H9 (cell line): ENCODE measurements at places on chromosomes 1 and 21. TPM values are rescaled to one million over a fixed set of nuclear protein-coding genes. Genes with fewer than 3 reads are reported as not detected.

DNA sequence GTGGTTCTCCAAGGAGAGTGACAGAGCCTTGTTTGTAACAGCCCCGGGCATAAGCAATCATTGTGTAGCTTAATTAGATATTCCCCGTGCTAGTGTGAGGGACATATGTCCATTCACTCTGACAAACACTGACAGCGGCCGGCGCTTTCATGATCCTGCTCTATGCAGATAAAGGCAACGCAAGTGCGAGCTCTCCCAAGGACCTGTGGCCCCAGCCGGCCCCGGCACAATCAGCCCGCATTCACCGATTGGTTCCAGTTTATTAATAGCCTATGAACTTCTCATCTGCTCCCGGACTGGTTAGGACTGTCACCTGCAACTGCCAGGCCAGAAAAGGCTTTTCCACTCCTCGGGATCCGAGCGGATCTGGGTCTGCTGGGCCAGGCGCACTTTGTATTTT is 18.0 kb upstream of the OLIG1 start:
- H3K27me3 ChIP-seq = no peaks in the 10 kb centered on the region; the same call in 1 of the 2 replicates
- no peaks in the 10 kb centered on the region for H3K36me3 ChIP-seq

DNA sequence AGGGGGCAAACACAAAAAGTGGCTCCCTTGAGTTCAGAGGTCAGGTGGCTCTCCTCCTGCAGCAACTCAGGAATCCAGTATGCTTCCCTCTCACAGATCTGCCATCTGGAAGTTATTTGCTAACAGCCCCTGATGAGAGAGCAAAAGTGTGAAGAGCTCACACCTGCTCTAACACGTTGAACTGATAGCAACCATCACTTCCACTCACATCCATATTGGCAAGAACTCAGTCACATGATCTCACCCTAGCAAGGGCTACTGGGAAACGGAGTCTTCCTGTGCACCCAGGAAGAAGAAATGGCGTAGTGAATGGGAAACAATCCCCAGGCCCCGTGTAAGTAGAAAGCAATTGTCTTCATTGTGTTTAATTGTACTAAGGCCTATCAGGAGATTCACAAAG is 20.7 kb upstream of the SLC45A1 start:
- no peak for DNase-seq
- no peaks in the 10 kb centered on the region for H3K36me3 ChIP-seq
- H3K27me3 ChIP-seq = no peaks in the 10 kb centered on the region
- H3K4me1 ChIP-seq = no peaks in the 10 kb centered on the region
- no peak overlapping the region for H3K4me3 ChIP-seq
- H3K27ac ChIP-seq = no peak overlapping the region

DNA sequence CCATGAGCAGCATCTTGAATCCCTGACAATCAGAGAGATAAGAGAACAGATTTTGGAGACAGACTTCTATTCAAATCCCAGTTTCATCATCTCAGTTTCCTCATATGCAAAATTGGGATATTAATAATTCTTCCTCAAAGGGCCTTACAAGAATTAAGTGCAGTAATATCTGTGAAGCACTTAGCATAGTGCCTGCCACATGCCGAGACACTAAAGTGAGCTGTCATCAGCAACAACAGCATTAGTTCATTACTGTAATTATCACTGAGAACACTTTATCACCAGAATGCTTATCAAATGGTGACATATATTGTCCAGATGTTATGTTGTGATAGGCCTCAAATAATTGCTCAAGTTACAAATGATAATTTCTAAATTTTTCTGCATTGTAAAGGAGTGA is 922 bp upstream of the FCRLB start:
- no peak overlapping the region for H3K4me3 ChIP-seq
- no peaks in the 10 kb centered on the region for H3K36me3 ChIP-seq
- H3K27ac ChIP-seq = no peak overlapping the region
- H3K27me3 ChIP-seq = peaks cover 7% of the 10 kb centered on the region; the same call in 1 of the 2 replicates

GRCh38 chr21:44948426-44949120 is 8.7 kb downstream of the SLX9 start:
- H3K36me3 ChIP-seq = peaks cover 37% of the 10 kb centered on the region
- H3K4me1 ChIP-seq = no peaks in the 10 kb centered on the region
- DNase-seq = no peak
- no peak overlapping the region for H3K27ac ChIP-seq
- no peaks in the 10 kb centered on the region for H3K27me3 ChIP-seq

DNA sequence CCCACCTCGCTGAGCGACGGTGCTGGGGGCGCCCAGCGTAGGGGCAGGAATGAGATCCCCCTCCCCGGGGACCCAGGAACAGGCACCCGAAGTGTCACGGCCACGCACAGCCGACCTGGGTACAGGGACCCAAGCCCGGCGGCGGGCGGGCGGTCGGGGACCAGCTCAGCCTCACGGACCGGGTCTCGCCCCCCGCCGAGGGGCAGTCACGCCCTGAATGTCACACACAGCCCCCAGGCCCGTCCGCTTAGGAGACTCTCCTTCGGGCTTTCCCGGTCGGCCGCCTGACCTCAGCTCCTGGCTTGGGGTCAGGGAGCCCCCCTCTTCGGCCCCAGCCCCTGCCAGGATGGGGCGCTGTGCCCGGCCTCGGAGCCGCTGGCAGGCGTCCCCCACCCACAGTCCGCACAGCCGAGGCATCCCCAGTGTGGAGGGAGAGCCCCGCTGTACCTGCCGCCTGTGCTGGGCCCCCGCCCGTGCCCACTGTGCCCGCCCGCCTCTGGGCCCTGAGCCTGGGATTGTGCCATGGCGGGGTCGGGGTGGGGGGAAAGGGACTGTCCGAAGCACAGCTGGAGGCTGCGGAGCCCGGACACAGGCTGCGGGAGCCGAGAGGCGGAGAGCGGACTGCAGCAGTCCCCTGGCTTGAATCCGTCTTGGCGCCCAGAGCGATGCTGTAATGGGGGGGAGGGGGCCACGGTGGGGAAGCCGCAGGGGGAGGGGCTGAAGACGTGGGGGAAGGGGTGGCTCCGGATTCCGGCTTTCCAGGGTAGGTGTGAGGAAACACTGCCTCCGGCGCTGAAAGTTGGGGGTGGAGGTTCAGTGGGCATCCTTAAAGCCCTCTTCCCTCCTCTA is 627 bp upstream of the DLGAP3 start:
- H3K36me3 ChIP-seq = no peaks in the 10 kb centered on the region
- peak; percentile 66 for DNase-seq
- H3K27me3 ChIP-seq = peaks cover 7% of the 10 kb centered on the region; the same call in 1 of the 2 replicates
- 0 out of 2 replicates have a peak, but pooled peaks cover 2% of the 10 kb centered on the region for H3K4me1 ChIP-seq

- no peak overlapping the region for H3K4me3 ChIP-seq
- H3K4me1 ChIP-seq = no peaks in the 10 kb centered on the region; the same call in none of the 2 replicates
- no peak for DNase-seq
- no peaks in the 10 kb centered on the region for H3K27me3 ChIP-seq
- H3K27ac ChIP-seq = no peak overlapping the region
Measured at GRCh38 chr1:89754518-89754917, 66.3 kb upstream of the LRRC8D start.

DNA sequence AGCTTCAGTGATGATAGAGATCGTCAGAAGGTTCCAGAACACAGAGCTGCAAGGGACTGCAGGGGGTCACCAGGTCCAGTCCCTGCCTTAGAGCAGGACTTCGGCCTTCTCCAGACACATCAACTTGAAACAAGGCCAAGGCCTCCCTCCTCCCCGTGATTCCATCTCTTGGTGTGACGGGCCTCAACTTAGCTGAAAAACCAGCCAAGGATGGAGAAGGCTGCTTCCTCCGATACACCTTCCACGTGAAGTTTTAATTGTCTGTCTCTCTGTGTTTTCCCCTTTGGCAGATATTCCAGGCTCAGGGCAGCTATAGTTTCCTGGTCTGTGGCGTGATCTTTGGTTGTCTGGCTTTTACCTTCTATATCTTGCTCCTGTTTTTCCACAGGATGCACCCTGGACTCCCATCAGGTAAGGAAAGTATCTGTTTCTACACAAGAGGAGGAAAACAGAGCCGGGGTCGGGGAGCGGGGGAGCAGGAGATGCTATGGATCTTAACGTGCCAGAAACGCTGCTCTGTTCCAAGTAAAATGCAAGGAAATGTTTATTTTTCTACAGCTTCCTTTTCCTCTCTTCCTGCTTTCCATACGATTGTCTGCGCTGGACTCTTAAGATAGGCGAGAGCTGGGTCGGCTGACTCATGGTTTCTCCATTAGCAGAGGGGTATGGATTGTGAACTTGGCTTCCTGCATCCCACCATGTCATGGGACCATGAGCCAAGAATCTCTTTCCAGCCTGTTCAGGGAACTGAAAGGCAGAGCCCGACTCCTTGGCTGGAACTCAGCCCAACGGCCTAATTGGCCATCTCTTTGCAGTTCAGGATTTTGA is 32.8 kb downstream of the ELK4 start:
- H3K4me3 ChIP-seq = no peak overlapping the region
- no peaks in the 10 kb centered on the region; the same call in 1 of the 2 replicates for H3K27me3 ChIP-seq
- no peak for DNase-seq
- no peak overlapping the region for H3K27ac ChIP-seq

- no peak for DNase-seq
- H3K4me1 ChIP-seq = no peaks in the 10 kb centered on the region
- peaks cover 21% of the 10 kb centered on the region for H3K36me3 ChIP-seq
- no peaks in the 10 kb centered on the region for H3K27me3 ChIP-seq
- no peak overlapping the region for H3K27ac ChIP-seq
Measured at GRCh38 chr1:233621923-233622322, 8.0 kb downstream of the KCNK1 start.

The TMEM82 gene
- total RNA-seq = 1.0 and 1.4 TPM in 2 replicates
